ENCODE measurements at places on chromosomes 3 and 15.

GRCh38 chr3:149908424-149908957 lies 62.2 kb downstream of the PFN2 start:
- no peak for DNase-seq

DNA sequence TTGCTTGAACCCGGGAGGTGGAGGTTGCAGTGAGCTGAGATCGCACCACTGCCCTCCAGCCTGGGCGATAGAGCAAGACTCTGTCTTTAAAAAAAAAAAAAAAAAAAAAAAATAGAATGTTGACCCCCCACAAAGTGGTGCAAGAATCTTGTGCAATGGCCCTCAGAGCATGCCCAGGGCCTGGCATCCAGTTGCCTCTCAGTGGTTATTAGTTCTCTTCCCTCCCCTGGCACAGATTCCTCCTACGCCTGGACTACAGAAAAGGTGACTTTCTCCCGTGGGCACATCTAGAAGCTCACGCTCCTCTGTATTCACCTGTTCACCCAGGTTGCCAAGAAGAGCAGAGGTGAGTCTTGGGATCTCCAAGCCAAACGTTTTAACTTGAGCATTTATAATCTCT lies 36.7 kb downstream of the ACSBG1 start:
- no peak for DNase-seq

GRCh38 chr3:191094057-191094845 lies 104.8 kb upstream of the OSTN start:
- DNase-seq, result no peak

DNA sequence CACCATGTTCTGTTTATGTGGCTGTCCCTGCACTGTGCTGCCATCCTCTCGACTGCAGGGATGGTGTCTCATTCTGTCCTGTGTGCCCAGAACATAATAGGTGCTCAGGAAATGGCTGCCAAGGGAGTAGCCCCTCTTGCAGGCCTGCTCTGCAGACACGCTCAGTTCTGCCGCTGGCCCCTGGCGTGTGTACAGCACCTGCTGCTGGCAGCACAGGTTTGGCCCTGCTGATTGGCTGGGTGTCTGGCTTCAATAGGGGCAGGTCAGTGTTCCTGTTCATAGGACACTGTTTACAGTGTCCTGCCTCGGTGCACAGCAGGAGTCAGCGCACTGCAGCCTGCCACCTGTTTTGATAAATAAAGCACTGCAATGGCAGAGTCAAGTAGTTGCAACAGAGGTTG lies 146.9 kb downstream of the DNAJB8 start:
- DNase-seq, result peak; percentile 64

DNA sequence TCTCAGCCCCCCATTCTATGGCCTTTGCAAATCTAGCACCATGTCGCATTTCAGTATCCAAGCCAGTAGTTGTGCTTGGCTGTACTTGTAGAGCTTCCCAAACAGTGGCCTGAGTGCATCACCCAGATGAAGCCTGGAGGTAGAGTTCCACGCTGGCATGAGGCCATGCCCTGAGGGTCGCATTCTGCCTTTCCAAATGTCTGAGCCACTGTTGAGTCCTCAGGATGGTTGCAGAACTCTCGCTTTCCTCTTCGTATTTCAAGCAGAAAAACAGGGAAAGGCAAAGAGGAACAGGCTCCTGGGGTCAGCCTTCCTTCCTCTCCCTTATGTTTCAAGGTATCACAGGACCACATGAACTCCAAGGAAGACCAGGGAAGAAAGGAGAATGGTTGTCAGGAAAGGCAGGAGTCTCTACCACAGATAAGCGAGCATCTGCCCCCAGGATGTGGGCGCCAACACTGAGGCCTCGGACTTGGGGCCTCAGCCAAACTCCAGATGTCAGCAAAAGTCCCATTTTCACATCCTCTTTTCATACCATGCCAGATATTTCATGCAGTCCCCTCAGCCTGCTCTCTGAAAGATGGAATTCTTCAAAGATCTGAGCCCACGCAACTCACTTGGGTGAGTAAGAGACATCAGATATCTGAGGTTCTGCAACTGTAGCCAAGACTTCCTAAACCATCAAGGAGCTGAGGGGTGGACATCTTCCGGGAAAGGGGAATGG lies 19.4 kb upstream of the PRR20G start:
- no peak for DNase-seq

- DNase-seq, result no peak
Observed at GRCh38 chr3:192092388-192093005, 631.5 kb downstream of the PYDC2 start.

DNA sequence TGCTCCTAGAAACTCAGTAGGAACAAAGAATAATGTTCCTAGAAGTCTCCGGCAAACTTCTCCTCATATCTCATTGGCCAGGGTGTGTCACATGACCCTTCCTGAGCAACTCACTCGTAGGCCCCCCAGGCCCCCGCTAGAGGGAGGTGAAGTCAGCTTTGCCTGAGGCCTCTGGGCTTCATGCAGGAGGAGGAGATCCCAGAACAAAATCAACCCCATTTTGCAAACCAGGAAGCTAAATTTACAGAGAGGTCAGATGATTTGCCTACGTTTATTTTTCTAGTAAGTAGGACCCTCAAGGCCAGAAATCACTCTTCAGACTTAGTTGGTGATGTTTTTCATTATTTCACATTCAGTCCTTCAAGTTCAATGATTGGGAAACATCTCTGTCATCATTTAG lies 99.1 kb downstream of the SSR3 start:
- DNase-seq, result no peak

GRCh38 chr3:161551697-161552096 lies 55.1 kb downstream of the OTOL1 start:
- no peak for DNase-seq

GRCh38 chr15:41689083-41689482 lies 28.9 kb downstream of the MGA start:
- no peak for DNase-seq

DNA sequence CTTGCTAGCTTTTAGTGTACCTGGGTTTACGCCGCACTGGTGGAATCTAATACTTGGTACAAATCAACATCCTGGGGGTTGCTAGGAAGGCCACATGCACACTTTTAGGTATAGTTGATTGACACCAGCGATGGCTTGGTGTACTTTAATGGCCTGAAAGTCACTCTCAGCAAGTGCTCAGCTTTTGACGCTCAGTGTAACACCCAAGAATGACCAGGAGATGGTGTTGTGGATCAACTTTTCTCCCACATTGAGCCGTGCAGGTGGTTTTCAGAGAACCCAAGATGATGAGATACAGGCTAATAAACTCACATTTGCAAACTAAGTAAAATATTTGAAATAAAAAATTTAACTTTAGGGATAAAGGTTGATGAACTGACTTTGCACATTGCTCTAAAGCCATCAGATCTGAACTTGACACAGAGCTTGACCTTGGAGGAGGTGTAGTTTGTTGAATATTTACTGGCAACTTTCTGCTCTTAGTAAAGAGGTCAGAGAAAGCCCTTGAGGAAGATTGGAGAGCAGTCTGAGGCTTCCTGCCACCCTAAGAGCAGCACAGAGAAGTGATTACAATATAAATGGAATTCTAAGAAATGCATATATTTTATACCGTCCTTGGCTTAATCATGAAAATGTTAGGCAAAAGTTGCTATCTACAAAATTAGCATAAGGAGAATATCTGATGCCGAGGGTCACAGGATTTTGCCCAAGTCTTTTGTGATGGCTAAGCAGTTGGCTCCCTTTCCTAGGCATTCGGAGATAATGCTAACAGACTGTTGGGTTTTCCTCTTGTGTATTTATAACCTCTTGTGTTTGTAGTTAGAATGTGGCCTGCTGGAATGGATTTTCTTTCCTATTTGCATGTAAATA lies 143.4 kb upstream of the RASGRP1 start:
- no peak for DNase-seq
